Activated naive CD8-positive, alpha-beta T cell treated with anti-CD3 and anti-CD28 coated beads, Interleukin-2, amount 10 ng/mL, durations not matched to agents 7 days and 5 days (primary cell): ENCODE measurements at places on chromosomes 5 and 9. TPM values are rescaled to one million over a fixed set of nuclear protein-coding genes. Genes with fewer than 3 reads are reported as not detected.

DNA sequence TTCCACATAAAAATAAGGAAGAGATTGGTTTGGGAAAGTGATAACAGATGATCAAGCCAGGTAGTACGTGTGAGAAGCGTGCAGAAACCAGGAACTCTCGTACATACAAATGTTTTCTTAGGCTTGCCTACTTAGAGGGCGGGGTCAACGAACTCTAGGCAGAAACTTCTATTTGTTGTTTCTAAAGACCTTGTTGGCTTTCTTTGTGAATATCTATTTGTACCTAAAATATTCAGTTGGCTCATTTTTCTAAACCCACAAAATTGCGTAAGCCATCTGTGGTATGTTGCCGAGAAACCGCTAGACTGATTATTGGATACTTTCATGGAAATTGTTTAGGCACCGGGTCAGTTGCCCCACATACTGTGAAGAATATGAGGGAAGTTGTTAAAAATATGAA lies 458.5 kb downstream of the MAT2B start:
- H3K4me3 ChIP-seq = no peak overlapping the region
- H3K4me1 ChIP-seq = no peaks in the 10 kb centered on the region
- no peaks in the 10 kb centered on the region for H3K27me3 ChIP-seq
- no peaks in the 10 kb centered on the region for H3K36me3 ChIP-seq
- no peak overlapping the region for H3K27ac ChIP-seq

DNA sequence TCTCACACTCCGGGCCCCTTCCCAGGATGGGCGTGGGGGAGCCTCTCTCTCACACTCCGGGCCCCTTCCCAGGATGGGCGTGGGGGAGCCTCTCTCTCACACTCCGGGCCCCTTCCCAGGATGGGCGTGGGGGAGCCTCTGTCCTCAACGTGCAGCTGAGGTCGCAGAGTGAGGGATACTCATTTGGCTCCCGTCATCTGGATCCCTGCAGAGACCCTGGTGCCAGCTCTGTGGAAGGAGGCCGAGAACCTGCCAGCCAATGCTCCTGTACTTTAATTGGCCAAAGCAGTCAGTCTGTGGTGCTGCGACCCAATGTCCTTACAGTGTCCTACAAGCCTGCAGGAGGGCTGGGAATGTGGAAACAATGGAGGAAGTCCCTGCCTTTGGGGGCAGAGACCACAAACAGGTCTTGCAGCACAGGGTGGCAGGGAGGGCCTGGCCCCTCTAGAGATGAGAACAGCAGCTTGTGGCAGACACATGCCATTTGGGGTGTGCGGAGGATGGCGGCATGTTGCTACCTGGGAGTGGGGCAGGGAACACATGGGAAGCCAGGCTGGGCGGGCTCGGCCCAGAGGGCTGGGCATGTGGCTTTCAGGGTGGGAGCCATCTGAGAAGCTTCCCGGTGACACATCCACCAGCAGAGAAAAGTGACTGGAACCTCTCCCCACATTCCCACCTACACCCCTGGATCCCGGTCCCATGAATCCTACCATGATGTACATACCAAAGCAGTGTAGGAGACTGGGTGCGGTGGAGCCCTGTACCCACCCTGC lies 13.6 kb upstream of the MRNIP start:
- H3K4me1 ChIP-seq = no peaks in the 10 kb centered on the region
- H3K36me3 ChIP-seq = peaks cover 8% of the 10 kb centered on the region
- no peak for DNase-seq
- no peak overlapping the region for H3K27ac ChIP-seq

- H3K4me3 ChIP-seq = no peak overlapping the region
- no peaks in the 10 kb centered on the region for H3K36me3 ChIP-seq
- peaks cover 3% of the 10 kb centered on the region for H3K27me3 ChIP-seq
- DNase-seq = no peak
- peaks cover 1% of the 10 kb centered on the region for H3K4me1 ChIP-seq
- no peak overlapping the region for H3K27ac ChIP-seq
These were observed 265.7 kb downstream of the HSPA4 start for GRCh38 chr5:133317558-133317957.

The SLC34A3 gene
- total RNA-seq = not detected

DNA sequence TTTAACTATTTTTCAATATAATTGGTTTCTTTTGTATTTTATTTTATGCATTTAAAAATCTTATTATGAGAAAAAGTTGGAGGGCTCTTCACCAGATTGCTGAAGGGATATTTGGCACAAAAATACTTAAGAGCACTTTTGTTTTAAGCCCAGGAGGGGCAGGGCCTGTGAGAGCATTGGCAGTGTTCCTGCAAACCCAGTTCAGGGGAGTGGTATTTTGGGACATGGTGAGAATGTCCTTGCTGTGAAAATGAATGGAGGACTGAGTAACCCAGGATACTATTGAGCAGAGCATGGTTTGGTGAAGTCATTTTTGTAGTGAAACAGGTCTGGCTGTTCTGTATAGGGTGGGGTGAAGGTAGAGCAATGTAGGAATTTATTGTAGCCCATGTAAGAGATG lies 121.4 kb downstream of the KCTD16 start:
- H3K27ac ChIP-seq = no peak overlapping the region
- no peak overlapping the region for H3K4me3 ChIP-seq
- H3K27me3 ChIP-seq = no peaks in the 10 kb centered on the region
- no peaks in the 10 kb centered on the region for H3K36me3 ChIP-seq
- H3K4me1 ChIP-seq = no peaks in the 10 kb centered on the region

The ARSI gene
- total RNA-seq = not detected

DNA sequence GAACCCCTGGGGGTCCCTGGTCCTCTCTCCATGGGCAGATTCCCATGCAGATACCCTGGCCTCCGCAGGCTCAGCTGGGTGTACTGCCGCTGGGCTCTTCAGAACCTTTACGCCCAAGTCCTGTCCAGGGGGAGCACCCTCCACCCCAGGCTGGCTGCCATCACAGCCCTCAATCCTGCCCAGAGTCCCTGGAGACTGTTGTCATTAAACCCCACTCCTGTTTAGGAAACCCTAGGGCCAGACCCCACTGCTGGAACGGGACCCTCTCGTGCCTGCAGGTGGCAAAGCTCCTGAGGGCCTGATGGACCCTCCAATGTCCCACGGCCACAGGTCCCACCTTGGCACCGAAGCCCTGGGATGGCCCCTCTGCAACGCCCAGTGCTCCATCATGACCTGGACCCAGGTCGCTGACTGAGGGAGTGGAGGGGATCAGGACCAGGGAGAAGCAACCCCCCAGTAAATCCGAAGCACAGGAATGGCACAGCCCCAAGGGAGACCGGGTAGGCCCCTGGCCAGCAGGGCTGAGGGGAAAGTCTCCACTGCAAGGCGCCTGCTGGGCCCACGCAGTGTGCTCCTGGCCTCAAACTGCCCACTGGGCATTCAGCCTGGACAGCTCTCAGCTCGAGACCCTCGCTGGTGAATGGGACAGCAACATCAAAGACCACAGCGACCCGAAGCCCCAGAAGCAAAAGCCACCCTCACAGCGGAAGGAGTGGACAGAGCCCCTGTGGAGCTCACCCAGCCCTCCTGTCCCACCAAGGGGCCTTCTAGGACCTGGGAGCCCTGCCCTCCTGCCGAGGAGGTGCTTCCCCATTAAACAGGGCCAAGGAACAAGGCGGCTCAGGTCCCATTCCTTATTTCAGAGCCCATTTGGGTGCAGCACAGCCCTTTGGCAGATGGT lies 8.3 kb downstream of the ZDHHC11B start:
- no peaks in the 10 kb centered on the region for H3K27me3 ChIP-seq
- no peak overlapping the region for H3K4me3 ChIP-seq
- no peak overlapping the region for H3K27ac ChIP-seq
- no peak for DNase-seq

GRCh38 chr9:133632806-133633680 lies 3.1 kb upstream of the DBH start:
- H3K4me1 ChIP-seq = no peaks in the 10 kb centered on the region
- H3K27me3 ChIP-seq = peaks cover 8% of the 10 kb centered on the region
- H3K27ac ChIP-seq = no peak overlapping the region
- H3K36me3 ChIP-seq = no peaks in the 10 kb centered on the region
- DNase-seq = no peak
- H3K4me3 ChIP-seq = no peak overlapping the region

GRCh38 chr5:111411301-111411700 lies 101.0 kb downstream of the STARD4 start:
- H3K27ac ChIP-seq = no peak overlapping the region
- peaks cover 2% of the 10 kb centered on the region for H3K4me1 ChIP-seq
- H3K4me3 ChIP-seq = no peak overlapping the region
- DNase-seq = no peak
- peaks cover 54% of the 10 kb centered on the region for H3K36me3 ChIP-seq
- H3K27me3 ChIP-seq = no peaks in the 10 kb centered on the region

DNA sequence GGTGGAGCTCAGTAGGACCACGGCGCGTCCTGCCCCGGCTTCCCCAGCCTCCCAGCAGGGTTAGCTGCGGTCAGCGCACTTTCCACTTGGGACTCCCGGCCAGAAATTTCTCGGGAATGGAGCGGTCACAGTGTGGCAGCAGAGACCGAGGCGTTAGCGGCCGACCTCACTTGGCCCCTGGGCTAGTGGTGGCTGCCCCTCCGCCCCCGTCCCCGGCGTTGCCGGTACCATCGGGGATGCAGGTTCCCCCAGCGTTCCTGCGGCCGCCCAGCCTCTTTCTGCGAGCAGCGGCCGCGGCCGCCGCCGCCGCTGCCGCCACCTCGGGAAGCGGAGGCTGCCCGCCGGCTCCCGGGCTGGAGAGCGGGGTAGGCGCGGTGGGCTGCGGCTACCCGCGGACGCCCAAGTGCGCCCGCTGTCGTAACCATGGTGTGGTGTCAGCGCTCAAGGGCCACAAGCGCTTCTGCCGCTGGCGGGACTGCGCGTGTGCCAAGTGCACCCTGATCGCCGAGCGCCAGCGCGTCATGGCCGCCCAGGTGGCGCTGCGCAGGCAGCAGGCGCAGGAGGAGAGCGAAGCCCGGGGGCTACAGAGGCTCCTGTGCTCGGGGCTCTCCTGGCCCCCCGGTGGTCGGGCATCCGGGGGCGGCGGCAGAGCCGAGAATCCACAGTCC lies 460 bp downstream of the DMRTA1 start:
- no peaks in the 10 kb centered on the region for H3K36me3 ChIP-seq
- H3K4me1 ChIP-seq = peaks cover 2% of the 10 kb centered on the region
- no peak overlapping the region for H3K27ac ChIP-seq

The IL31RA gene
- not detected for total RNA-seq

- DNase-seq = no peak
- H3K27ac ChIP-seq = no peak overlapping the region
- H3K4me3 ChIP-seq = no peak overlapping the region
- H3K27me3 ChIP-seq = no peaks in the 10 kb centered on the region
- H3K36me3 ChIP-seq = peaks cover 9% of the 10 kb centered on the region
These were observed 5.9 kb downstream of the FAM193B start for GRCh38 chr5:177548495-177548894.

DNA sequence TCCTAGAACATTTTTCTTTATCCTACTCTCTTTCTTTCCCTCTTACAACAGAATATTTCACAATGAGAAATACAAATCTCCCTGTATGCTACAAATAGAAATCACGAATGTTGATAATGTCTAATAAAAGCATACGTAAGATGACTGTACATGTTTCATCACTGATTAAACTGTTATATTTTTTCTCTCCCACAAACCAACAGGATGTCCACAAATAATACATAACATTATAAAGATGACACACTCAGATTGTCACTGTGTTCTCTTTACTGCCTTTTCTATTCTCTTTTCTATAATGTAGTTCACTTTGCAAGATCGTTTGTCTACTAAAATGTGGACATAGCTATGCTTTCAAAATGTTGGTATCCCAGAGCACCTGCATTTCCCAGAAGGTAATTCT lies 90.7 kb upstream of the PARP8 start:
- DNase-seq = no peak
- H3K4me1 ChIP-seq = peaks cover 11% of the 10 kb centered on the region
- no peaks in the 10 kb centered on the region for H3K27me3 ChIP-seq
- H3K27ac ChIP-seq = no peak overlapping the region
- no peak overlapping the region for H3K4me3 ChIP-seq

The SHOC1 gene
- total RNA-seq = not detected

- H3K36me3 ChIP-seq = no peaks in the 10 kb centered on the region
- no peaks in the 10 kb centered on the region for H3K27me3 ChIP-seq
- H3K4me3 ChIP-seq = no peak overlapping the region
- H3K27ac ChIP-seq = no peak overlapping the region
These were observed 38.0 kb downstream of the PALM2AKAP2 start for GRCh38 chr9:109817846-109818472.

The KIF4B gene
- not detected for total RNA-seq

The CXCL14 gene
- total RNA-seq = not detected

The PCSK1 gene
- not detected for total RNA-seq

DNA sequence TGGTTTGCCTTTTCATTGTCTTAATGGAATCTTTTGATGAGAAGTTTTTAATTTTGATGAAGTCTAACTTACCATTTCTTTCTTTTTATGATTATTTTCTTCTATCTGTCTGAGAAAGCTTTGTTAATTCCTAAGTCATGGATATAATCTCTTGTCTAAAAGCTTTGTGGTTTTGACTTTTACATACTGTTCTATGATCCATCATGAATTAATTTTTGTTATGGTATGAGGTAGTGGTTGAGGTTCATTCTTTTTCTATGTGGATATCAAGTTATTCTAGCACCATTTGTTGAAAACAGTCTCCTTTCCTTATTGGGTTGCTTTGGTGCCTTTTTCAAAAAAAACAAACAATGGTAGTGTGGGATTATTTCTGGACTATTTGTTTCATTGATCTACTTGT lies 20.4 kb downstream of the FBXO10 start:
- no peak overlapping the region for H3K4me3 ChIP-seq
- no peak for DNase-seq
- no peak overlapping the region for H3K27ac ChIP-seq
- H3K27me3 ChIP-seq = no peaks in the 10 kb centered on the region
- no peaks in the 10 kb centered on the region for H3K4me1 ChIP-seq

The UBE2B gene
- 101 TPM for total RNA-seq

The NMUR2 gene
- total RNA-seq = not detected

The PCDHA9 gene
- not detected for total RNA-seq

The ANKRD33B gene
- total RNA-seq = 4.8 TPM

GRCh38 chr5:149130121-149130914 lies 11.0 kb upstream of the ABLIM3 start:
- no peak for DNase-seq
- no peak overlapping the region for H3K27ac ChIP-seq
- H3K36me3 ChIP-seq = no peaks in the 10 kb centered on the region
- H3K4me1 ChIP-seq = no peaks in the 10 kb centered on the region
- peaks cover 11% of the 10 kb centered on the region for H3K27me3 ChIP-seq
- H3K4me3 ChIP-seq = no peak overlapping the region

DNA sequence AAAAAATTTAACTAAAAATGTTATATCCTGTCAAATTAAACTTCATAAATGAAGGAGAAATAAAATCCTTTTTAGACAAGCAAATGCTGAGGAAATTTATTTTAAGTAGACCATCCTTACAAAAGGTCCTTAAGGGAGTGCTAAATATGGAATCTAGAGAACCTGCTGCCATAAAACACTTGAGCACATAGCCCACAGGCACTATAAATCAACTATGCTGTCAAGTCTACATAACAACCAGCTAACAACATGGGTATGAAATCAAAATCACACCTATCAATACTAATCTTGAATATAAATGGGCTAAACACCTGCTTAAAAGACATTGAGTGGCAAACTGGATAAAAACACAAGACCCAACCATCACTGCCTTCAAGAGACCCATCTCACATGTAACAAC lies 15.1 kb upstream of the PRSS3 start:
- H3K36me3 ChIP-seq = no peaks in the 10 kb centered on the region
- peaks cover 18% of the 10 kb centered on the region for H3K27me3 ChIP-seq
- no peak for DNase-seq
- H3K4me1 ChIP-seq = peaks cover 5% of the 10 kb centered on the region
- H3K27ac ChIP-seq = no peak overlapping the region
